ENCODE measurements at places on chromosomes 7 and 10. TPM values are rescaled to one million over a fixed set of nuclear protein-coding genes. Genes with fewer than 3 reads are reported as not detected.

TMEM229A gene
- not detected for total RNA-seq

CASTOR2 gene
- total RNA-seq = 0.66 TPM

KIAA1549 gene
- 0.42 TPM for total RNA-seq

SNCG gene
- total RNA-seq = not detected

AMZ1 gene
- 5.9 TPM for total RNA-seq

SRRM3 gene
- not detected for total RNA-seq

NODAL gene
- not detected for total RNA-seq

CHCHD1 gene
- 19.3 TPM for total RNA-seq

ZNF488 gene
- not detected for total RNA-seq

CALML5 gene
- not detected for total RNA-seq

- no peaks in the 10 kb centered on the region for H3K27me3 ChIP-seq
- H3K36me3 ChIP-seq = no peaks in the 10 kb centered on the region
- no peak overlapping the region for H3K27ac ChIP-seq
- H3K4me1 ChIP-seq = peaks cover 8% of the 10 kb centered on the region
- peak; percentile 6 for DNase-seq
These were observed 53.0 kb downstream of the PDGFA start for GRCh38 chr7:466465-467191.

- no peak overlapping the region for H3K27ac ChIP-seq
- no peak overlapping the region for H3K4me3 ChIP-seq
- no peak for DNase-seq
- no peaks in the 10 kb centered on the region for H3K36me3 ChIP-seq
- H3K27me3 ChIP-seq = peaks cover 11% of the 10 kb centered on the region
These were observed 115.9 kb upstream of the EEPD1 start for GRCh38 chr7:36037121-36037662.

- H3K27ac ChIP-seq = no peak overlapping the region
- no peak overlapping the region for H3K4me3 ChIP-seq
- no peak for DNase-seq
- H3K36me3 ChIP-seq = no peaks in the 10 kb centered on the region
These were observed 74.3 kb downstream of the SAMD9 start for GRCh38 chr7:93043385-93043985.

- no peak within 1 kb of the TSS for H3K27ac ChIP-seq
- H3K4me3 ChIP-seq = peak within 1 kb of the TSS; percentile 45
- peaks cover 8% of the 10 kb centered on the region for H3K4me1 ChIP-seq
These were observed at the start of gene AMZ1 for GRCh38 chr7:2687881-2688318. Gene AMZ1, plus strand, starts transcription at chr7:2688202. Its CDS starts 12,250 bp downstream, at chr7:2700452.

- no peaks in the 10 kb centered on the region for H3K36me3 ChIP-seq
- H3K27ac ChIP-seq = no peak overlapping the region
- H3K27me3 ChIP-seq = no peaks in the 10 kb centered on the region
These were observed 18.2 kb upstream of the PARP12 start for GRCh38 chr7:140080919-140081318.

- no peak for DNase-seq
- H3K27ac ChIP-seq = no peak overlapping the region
- peaks cover 6% of the 10 kb centered on the region for H3K4me1 ChIP-seq
These were observed 55.8 kb upstream of the CDCA7L start for GRCh38 chr7:22001345-22002004.

- no peaks in the 10 kb centered on the region for H3K36me3 ChIP-seq
- H3K27ac ChIP-seq = no peak overlapping the region
- H3K27me3 ChIP-seq = peaks cover 50% of the 10 kb centered on the region
- H3K4me3 ChIP-seq = no peak overlapping the region
- H3K4me1 ChIP-seq = no peaks in the 10 kb centered on the region
These were observed 8.7 kb downstream of the GAD2 start for GRCh38 chr10:26225322-26225721.

DNA sequence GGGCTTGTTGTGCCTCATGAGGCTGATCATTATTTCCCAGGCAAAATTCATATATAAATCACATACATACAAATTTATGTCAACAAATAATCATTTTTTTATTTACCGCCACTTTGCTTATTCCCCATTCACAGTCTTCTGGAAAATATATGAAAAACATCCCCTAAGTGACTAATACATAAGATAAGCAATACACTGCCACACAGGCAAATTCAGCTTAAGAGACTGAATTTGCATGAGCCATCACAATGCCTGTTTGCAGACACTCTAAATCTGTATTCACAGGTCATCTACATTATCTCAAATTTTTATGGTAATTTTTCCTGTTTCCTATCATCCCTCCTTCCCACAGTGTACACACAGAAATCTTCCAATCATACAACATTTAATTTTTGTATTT lies 13.2 kb downstream of the OSBPL3 start:
- no peaks in the 10 kb centered on the region for H3K27me3 ChIP-seq
- peaks cover 68% of the 10 kb centered on the region for H3K4me1 ChIP-seq
- H3K36me3 ChIP-seq = no peaks in the 10 kb centered on the region
- peak overlapping the region; percentile 84 for H3K27ac ChIP-seq
- no peak overlapping the region for H3K4me3 ChIP-seq

DNA sequence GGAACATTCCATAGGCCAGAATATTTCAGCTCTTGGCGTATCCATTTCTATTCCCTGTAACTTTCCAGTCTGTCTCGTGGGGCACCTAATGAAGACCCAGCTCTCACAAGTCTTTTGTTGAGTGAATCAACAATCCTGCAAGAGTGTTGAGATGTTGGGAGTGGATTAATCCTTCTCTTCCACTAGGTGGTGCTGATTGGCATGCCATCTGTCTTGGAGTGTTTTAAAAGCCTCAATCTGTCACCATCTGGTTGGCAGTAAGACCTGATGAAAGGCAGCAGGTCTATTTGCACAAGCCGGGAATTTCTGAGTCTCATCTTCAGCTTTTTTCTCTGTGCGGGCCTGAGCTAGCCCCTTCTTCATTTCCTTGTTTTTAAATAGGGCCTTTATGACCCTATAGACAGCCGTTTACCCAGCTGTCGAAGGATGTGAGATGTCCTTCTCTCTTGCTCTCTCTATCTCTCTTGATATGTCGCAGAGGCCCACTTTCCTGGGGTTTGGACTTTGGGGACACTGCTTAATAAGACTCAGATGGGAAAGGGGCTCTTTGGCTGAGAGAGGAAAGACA lies 180.5 kb downstream of the ZNF365 start:
- no peak for DNase-seq
- peaks cover 2% of the 10 kb centered on the region for H3K27me3 ChIP-seq
- no peak overlapping the region for H3K4me3 ChIP-seq
- H3K4me1 ChIP-seq = peaks cover 7% of the 10 kb centered on the region
- H3K36me3 ChIP-seq = no peaks in the 10 kb centered on the region
- peak overlapping the region; percentile 22 for H3K27ac ChIP-seq

- H3K27ac ChIP-seq = no peak overlapping the region
- H3K36me3 ChIP-seq = no peaks in the 10 kb centered on the region
- no peak for DNase-seq
- H3K27me3 ChIP-seq = peaks cover 3% of the 10 kb centered on the region
- no peaks in the 10 kb centered on the region for H3K4me1 ChIP-seq
- no peak overlapping the region for H3K4me3 ChIP-seq
These were observed 231.3 kb downstream of the LRMDA start for GRCh38 chr10:75662715-75663114.

- no peak overlapping the region for H3K4me3 ChIP-seq
- H3K27me3 ChIP-seq = peaks cover 6% of the 10 kb centered on the region
- H3K36me3 ChIP-seq = no peaks in the 10 kb centered on the region
- no peak for DNase-seq
- peaks cover 11% of the 10 kb centered on the region for H3K4me1 ChIP-seq
- no peak overlapping the region for H3K27ac ChIP-seq
These were observed 6.0 kb downstream of the PLAU start for GRCh38 chr10:73916761-73917470.

DNA sequence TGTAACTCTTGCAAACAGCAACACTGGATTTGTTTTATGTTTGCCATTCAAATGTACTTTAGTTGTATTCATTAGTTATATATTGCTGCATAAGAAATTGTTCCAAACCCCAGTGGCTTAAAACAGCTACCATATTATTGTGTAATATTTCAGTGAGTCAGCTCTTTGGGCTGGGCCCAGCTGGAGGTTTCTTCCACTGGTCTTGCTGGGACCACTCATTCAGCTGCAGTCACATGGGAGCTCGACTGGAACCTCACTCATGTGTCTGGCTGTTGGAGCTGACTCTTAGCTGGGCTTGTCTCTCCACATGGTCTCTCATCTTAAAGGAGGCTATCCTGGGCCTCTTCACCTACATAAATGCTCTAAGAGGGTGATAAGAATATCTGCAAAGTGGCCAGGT lies 23.2 kb upstream of the PIP4K2A start:
- no peaks in the 10 kb centered on the region for H3K36me3 ChIP-seq
- no peak for DNase-seq
- no peak overlapping the region for H3K4me3 ChIP-seq
- peaks cover 7% of the 10 kb centered on the region for H3K4me1 ChIP-seq
- H3K27ac ChIP-seq = no peak overlapping the region

DNA sequence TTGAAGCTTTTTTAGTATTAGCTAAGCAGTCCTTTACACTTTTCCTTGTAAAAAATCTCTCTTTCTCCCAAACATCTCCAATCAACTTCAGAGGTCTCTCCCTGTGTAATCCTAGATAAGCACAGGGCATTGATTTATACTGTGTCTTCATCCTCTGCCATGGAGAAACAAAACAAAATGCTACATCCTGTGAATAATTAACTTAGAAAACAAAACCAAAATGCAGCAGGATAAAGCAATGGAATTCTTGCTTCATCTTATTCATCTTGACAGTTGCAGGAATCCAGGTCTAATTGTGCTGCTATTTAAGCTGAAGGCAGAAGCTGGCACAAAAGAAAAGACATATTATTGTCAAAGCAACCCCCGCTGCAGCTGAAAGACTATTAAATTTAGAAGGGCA lies 641.5 kb upstream of the SORCS1 start:
- no peaks in the 10 kb centered on the region for H3K36me3 ChIP-seq
- no peak overlapping the region for H3K27ac ChIP-seq
- no peak overlapping the region for H3K4me3 ChIP-seq
- H3K4me1 ChIP-seq = no peaks in the 10 kb centered on the region
- H3K27me3 ChIP-seq = no peaks in the 10 kb centered on the region

GRCh38 chr7:29033584-29033983 lies 75.5 kb upstream of the TRIL start:
- H3K4me3 ChIP-seq = no peak overlapping the region
- no peaks in the 10 kb centered on the region for H3K27me3 ChIP-seq
- no peak overlapping the region for H3K27ac ChIP-seq
- no peaks in the 10 kb centered on the region for H3K36me3 ChIP-seq
- no peaks in the 10 kb centered on the region for H3K4me1 ChIP-seq
- DNase-seq = no peak

DNA sequence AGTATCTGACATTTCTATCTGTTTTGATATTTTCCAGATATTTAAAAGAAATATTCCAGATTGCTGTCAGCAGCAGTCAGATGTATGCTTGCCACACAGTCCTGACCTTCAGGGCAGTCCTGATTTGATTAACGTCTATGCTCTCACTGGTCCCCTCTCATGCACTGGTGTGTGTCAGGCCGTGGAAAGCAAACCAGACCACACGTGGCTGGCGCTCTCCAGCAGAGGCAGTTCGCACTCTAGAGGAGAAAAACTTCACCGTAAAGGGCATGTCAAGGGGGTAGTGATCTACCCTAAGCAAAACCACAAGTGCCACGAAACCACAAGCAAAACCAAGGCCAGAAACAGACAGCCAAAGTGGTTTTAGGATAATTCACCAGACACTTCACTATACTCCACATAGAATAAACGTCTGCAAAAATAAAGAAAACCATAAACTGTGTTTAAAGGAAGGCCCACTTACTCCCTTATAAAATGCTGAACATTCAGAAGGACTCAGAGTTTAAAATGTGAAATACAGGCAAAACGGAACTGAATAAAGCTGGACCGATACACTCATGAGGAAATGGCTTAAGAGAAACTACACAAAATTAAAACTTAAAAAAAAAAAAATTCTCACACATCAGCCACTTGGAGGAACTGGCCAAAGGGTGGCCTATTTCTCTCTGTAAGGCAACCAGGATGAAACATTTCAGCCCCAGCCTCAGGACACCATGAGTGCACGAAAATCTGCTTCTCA lies 26.4 kb downstream of the PARP12 start:
- H3K27ac ChIP-seq = peak overlapping the region; percentile 54
- peaks cover 24% of the 10 kb centered on the region for H3K4me1 ChIP-seq
- no peaks in the 10 kb centered on the region for H3K27me3 ChIP-seq
- DNase-seq = no peak
- peaks cover 83% of the 10 kb centered on the region for H3K36me3 ChIP-seq
- no peak overlapping the region for H3K4me3 ChIP-seq

GRCh38 chr7:52842202-52842900 lies 193.1 kb upstream of the POM121L12 start:
- H3K27me3 ChIP-seq = no peaks in the 10 kb centered on the region
- H3K36me3 ChIP-seq = no peaks in the 10 kb centered on the region
- H3K27ac ChIP-seq = no peak overlapping the region
- DNase-seq = no peak

- no peaks in the 10 kb centered on the region for H3K4me1 ChIP-seq
- H3K36me3 ChIP-seq = no peaks in the 10 kb centered on the region
- H3K27ac ChIP-seq = no peak overlapping the region
- no peak overlapping the region for H3K4me3 ChIP-seq
- no peak for DNase-seq
- H3K27me3 ChIP-seq = no peaks in the 10 kb centered on the region
These were observed 492.0 kb downstream of the KIF20B start for GRCh38 chr10:90193240-90193985.

GRCh38 chr7:112103246-112103645 lies 103.0 kb downstream of the DOCK4 start:
- no peak overlapping the region for H3K27ac ChIP-seq
- peaks cover 2% of the 10 kb centered on the region for H3K27me3 ChIP-seq
- H3K4me1 ChIP-seq = no peaks in the 10 kb centered on the region
- H3K36me3 ChIP-seq = no peaks in the 10 kb centered on the region

GRCh38 chr10:126696684-126697083 lies 26.2 kb upstream of the C10orf90 start:
- DNase-seq = no peak
- no peak overlapping the region for H3K27ac ChIP-seq
- no peak overlapping the region for H3K4me3 ChIP-seq
- H3K36me3 ChIP-seq = no peaks in the 10 kb centered on the region
- no peaks in the 10 kb centered on the region for H3K4me1 ChIP-seq
- H3K27me3 ChIP-seq = no peaks in the 10 kb centered on the region

DNA sequence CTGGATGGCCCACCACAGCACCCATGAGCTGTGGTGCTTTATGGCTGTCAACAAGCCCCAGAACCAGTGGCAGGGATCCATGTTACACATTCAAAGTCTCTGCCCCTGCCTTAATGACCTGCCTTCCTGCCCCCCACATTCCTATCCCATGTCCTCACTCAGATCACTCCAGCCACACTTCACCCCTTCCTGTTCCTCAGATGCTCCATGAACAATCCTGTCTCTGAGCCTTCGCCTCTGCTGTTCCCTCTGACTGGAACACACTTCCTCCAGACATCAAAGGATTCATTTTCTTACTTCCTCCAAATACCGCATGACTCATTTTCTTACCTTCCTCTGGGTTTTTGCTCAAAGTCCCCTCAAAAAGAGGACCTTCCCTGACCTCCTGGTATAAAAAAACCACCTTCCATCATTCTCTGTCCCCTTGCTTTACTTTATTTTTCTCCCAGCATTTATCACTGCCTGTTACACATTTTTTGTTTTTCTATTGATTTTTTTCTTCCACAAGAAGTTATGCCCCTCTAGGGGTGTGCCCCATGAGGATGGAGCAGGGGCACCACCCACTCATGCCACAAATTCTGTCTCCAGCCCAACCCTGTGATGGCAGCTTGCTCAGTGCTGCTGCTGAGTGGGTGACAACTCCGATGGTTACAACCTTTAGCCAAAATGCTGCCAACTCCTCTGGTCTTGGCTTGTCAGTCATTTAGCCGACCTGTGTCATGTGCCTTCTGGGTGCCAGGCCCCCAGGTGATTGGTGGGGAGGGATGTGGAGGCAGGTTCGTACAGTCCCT lies 18.2 kb downstream of the COL13A1 start:
- peaks cover 3% of the 10 kb centered on the region for H3K4me1 ChIP-seq
- no peak overlapping the region for H3K4me3 ChIP-seq
- no peak for DNase-seq
- no peaks in the 10 kb centered on the region for H3K36me3 ChIP-seq
- H3K27me3 ChIP-seq = peaks cover 9% of the 10 kb centered on the region

Measured in activated B cell treated with CpG ODN at 0.5 μM for 24 hours (primary cell).